Aortic smooth muscle cell (primary cell): ENCODE measurements at places on chromosomes 3 and 15. TPM values are rescaled to one million over a fixed set of nuclear protein-coding genes. Genes with fewer than 3 reads are reported as not detected.

TMEM266 gene
- 0.06 and 0.13 TPM in 2 replicates for total RNA-seq

HRH1 gene
- total RNA-seq = 13.9 and 15.3 TPM in 2 replicates

FBXL2 gene
- total RNA-seq = 8.2 and 12.9 TPM in 2 replicates

GATM gene
- 0.37 and 0.40 TPM in 2 replicates for total RNA-seq

TMEM108 gene
- not detected in 2 replicates for total RNA-seq

PTPRG gene
- total RNA-seq = 63.0 and 63.9 TPM in 2 replicates

ALG1L2 gene
- not detected in 2 replicates for total RNA-seq

CIDEC gene
- total RNA-seq = not detected in 2 replicates

LRRC34 gene
- 3.4 and 3.8 TPM in 2 replicates for total RNA-seq

CLEC3B gene
- total RNA-seq = 28.8 TPM in 2 replicates

COPG1 gene
- total RNA-seq = 542 and 549 TPM in 2 replicates

CEMIP gene
- 600 and 802 TPM in 2 replicates for total RNA-seq

CEP19 gene
- 3.3 and 3.7 TPM in 2 replicates for total RNA-seq

COLQ gene
- 0.66 and 1.6 TPM in 2 replicates for total RNA-seq

GOLIM4 gene
- 203 and 243 TPM in 2 replicates for total RNA-seq

LRRC49 gene
- total RNA-seq = 25.1 and 28.1 TPM in 2 replicates

IGDCC3 gene
- total RNA-seq = not detected in 2 replicates

RGMA gene
- total RNA-seq = 0.40 and 0.99 TPM in 2 replicates

FBXL22 gene
- 0.50 and 0.66 TPM in 2 replicates for total RNA-seq
